Upper lobe of right lung (tissue), 1 donor: ENCODE measurements at places on chromosomes 2 and 18. TPM values are rescaled to one million over a fixed set of nuclear protein-coding genes. Genes with fewer than 3 reads are reported as not detected.

DNA sequence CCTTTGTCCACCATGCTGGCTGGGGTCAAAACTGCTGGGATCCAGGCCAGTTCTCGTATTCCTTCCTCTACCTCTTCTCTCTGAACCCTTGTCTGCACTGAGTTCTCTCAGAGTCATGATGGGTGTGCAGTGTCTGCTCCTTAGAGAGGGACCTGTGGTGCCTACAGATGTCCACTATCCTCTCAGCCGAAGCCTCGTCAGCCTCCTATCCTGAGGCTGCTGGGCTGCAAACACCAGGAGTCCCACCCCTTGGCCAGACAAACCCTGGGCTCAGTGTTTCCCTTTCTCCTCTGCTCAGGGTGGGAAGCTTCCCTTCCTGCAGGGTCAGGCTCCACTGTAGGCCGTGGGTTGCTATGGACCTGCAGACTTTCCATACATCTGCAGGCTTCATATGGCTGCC, 2.3 kb downstream of the INPP5D start:
- peak overlapping the region; percentile 89 for H3K27ac ChIP-seq
- peaks cover 57% of the 10 kb centered on the region for H3K4me1 ChIP-seq
- no peak for DNase-seq
- no peaks in the 10 kb centered on the region for H3K36me3 ChIP-seq

- H3K36me3 ChIP-seq: no peaks in the 10 kb centered on the region
- DNase-seq: no peak
- H3K27ac ChIP-seq: no peak overlapping the region
- H3K27me3 ChIP-seq: no peaks in the 10 kb centered on the region
- no peaks in the 10 kb centered on the region for H3K4me1 ChIP-seq
These were observed 506.9 kb downstream of the BCL11A start for GRCh38 chr2:60046529-60046928.

DNA sequence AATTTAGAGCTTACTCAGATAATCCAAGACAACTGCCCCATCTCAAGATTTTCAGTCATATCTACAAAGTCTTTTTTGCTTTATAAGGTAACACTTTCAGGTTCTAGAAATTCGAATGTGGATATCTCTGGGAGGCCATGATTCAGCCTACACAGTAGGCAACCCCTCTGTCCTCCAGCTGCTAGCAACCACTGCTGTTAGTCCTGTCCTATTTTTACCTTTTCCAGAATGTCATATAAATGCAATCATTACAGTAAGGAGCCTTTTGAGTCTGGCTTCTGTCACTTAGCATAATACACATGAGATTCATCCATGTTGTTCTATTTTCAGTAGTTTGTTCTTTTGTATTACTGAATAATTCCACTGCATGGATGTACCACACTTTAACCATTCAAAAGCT, 28.5 kb upstream of the MARCHF7 start:
- no peak for DNase-seq
- H3K27ac ChIP-seq: no peak overlapping the region
- no peaks in the 10 kb centered on the region for H3K27me3 ChIP-seq
- H3K4me3 ChIP-seq: no peak overlapping the region

DNA sequence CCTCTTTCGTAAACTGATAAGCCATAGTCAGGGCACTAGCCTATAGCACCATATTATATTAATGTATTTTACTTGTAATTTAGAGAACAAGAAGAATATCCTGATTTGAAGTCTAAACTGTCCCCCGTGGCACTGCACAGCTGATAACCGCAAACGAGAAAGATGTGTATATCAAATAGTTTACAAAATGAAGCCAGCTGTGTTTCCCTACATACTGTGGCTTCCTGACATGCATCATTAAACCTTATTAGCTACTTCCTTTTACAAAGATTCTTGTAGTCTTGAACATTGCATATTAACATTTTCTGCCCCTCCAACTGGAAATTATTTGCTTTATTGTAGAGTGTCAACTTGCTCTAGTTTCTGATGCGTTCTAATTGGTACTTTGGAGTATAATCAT, 153.5 kb upstream of the NFATC1 start:
- H3K27ac ChIP-seq: no peak overlapping the region
- DNase-seq: no peak
- no peaks in the 10 kb centered on the region for H3K36me3 ChIP-seq
- no peaks in the 10 kb centered on the region for H3K27me3 ChIP-seq
- no peaks in the 10 kb centered on the region for H3K4me1 ChIP-seq

- no peak for DNase-seq
- H3K4me3 ChIP-seq: no peak overlapping the region
- H3K27ac ChIP-seq: no peak overlapping the region
- no peaks in the 10 kb centered on the region for H3K27me3 ChIP-seq
- peaks cover 70% of the 10 kb centered on the region for H3K36me3 ChIP-seq
These were observed 4.1 kb downstream of the SRSF7 start for GRCh38 chr2:38747007-38747424.

DNA sequence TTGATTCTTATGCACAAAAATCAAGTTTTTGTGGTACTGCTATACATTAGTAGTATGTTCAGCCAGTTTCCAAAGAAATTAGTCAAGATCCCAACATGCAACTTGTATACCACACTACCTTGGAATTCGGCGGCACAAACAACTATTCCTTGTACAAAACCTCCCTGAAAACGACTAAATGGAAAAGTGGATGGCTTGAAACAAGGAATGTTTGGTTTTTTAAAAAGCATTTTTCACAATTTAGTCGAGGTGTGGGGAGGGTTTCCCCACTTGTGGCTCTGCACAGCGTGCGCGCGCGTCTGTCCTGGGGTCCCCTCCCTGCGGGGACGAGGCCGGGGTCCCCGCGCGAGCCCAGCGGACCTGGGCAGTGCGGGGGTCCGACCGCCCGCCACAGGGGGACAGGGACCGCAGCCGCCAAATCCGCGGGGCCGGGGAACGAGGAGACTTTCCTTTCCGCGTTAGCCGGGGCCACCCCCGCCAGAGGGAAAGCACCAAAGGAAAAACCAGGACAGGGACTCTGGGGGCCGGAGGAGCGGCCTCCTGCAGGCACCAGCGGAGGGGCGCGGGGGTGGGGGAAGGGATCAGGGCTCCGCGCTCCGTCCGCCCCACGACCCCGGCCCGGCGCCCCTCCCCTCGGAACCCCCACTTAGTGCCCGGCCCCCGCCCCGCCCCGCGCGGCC, 534 bp upstream of the SOCS6 start:
- H3K27ac ChIP-seq: peak overlapping the region; percentile 90
- peak overlapping the region; percentile 63 for H3K4me3 ChIP-seq
- H3K4me1 ChIP-seq: peaks cover 32% of the 10 kb centered on the region
- H3K27me3 ChIP-seq: no peaks in the 10 kb centered on the region
- peak; percentile 78 for DNase-seq

UGT1A10 gene
- total RNA-seq: not detected

CNGA3 gene
- 0.17 TPM for total RNA-seq

D2HGDH gene
- total RNA-seq: 28.8 TPM
